ENCODE measurements at places on chromosomes 16 and 17. TPM values are rescaled to one million over a fixed set of nuclear protein-coding genes. Genes with fewer than 3 reads are reported as not detected.

Gene MT3
- not detected for total RNA-seq

Gene CORO6
- total RNA-seq, result 10.2 TPM

Gene SLC35G6
- not detected for total RNA-seq

Gene RNF112
- 0.34 TPM for total RNA-seq

Gene DNAH3
- under 0.01 TPM for total RNA-seq

Gene TP53TG3
- not detected for total RNA-seq

Gene C16orf95
- total RNA-seq, result 4.7 TPM

Gene ZFP3
- total RNA-seq, result 1.3 TPM

Gene SMIM5
- not detected for total RNA-seq

Gene INCA1
- total RNA-seq, result 0.09 TPM

Gene CD79B
- 0.16 TPM for total RNA-seq

Gene CD300E
- total RNA-seq, result not detected

Gene BICDL2
- total RNA-seq, result 0.32 TPM

Gene DPEP2
- total RNA-seq, result not detected

Gene CDH3
- 0.16 TPM for total RNA-seq

Gene SDR42E2
- under 0.01 TPM for total RNA-seq

Gene PHAF1
- 12.3 TPM for total RNA-seq

Gene SPNS3
- not detected for total RNA-seq

Gene CEMP1
- not detected for total RNA-seq

Gene DOC2B
- total RNA-seq, result under 0.01 TPM

Gene MYLK3
- 0.34 TPM for total RNA-seq

Measured in bronchial smooth muscle cell (primary cell).